ENCODE measurements at places on chromosomes 6 and 20.

GRCh38 chr6:39037707-39038106 is 10.9 kb upstream of the GLP1R start:
- no peak for DNase-seq

- DNase-seq, result no peak
Observed at GRCh38 chr6:168100011-168100802, 21.2 kb upstream of the FRMD1 start.

- DNase-seq, result no peak
Observed at GRCh38 chr6:143141442-143141841, 80.8 kb downstream of the AIG1 start.

GRCh38 chr20:25397821-25398220 is 7.2 kb upstream of the ABHD12 start:
- DNase-seq, result no peak

DNA sequence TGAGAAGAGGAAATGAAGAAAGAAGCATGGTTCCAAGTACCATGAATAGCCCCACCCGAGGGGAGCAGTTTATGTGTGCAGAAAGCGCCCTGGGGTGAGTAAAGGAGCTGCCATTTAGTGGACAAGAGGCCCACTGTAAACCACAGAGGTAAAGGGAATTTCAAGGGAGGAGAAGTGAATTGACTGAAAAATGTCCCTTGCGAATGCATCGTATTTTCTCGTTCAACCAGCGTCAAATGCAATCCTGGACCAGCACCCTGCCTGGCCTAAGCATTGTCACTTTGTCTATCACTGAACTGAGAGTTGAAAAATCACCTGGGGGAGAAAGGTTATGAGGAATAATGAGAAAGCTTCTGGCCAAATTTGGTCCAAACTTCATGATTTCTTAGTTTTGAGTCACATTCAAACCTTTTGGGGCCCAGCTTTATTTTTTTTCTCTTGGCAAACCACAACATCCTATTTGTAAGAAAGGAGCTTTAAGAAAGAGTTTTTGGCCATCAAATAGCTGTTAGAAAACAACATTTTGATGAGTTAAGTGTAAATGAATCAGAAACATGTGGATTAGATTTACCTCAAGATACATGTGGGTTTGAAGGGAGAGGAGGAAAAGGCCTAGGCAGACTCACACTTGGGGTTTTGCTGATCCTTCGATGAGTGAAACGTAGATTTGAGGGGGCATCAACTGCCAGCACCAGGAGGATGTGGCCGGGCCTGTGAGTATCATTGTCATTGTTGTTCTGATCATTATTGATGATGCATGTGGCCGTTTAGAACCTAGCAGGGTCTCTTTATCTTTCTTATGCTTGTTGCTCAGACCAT is 214.0 kb downstream of the CLIC5 start:
- no peak for DNase-seq

GRCh38 chr6:121666814-121667213 is 231.4 kb downstream of the GJA1 start:
- DNase-seq, result no peak

- no peak for DNase-seq
Observed at GRCh38 chr6:53647462-53648094, 18.0 kb downstream of the KLHL31 start.

GRCh38 chr6:32370505-32370904 is 1.2 kb downstream of the TSBP1 start:
- DNase-seq, result no peak

GRCh38 chr6:56549014-56549413 is 93.7 kb downstream of the DST start:
- DNase-seq, result no peak

DNA sequence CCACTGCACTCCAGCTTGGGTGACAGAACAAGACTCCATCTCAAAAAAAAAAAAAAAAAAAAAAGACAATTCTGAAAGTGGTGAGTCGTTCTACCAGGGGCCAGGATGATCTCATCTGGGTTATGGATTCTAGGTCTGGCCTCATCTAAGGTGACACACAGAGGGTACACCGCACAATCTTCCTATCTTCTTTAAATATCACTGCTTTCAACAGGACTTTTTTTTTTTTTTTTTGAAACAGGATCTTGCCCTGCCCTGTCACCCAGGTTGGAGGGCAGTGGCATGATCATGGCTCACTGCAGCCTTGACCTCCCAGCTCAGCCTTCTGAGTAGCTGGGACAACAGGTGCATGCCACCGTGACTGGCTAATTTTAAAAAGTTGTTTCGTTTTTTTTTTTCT is 67.7 kb downstream of the SLC16A10 start:
- no peak for DNase-seq

GRCh38 chr20:1875762-1876161 is 19.4 kb upstream of the SIRPA start:
- DNase-seq, result no peak

- DNase-seq, result no peak
Observed at GRCh38 chr6:139743664-139744437, 369.4 kb upstream of the CITED2 start.

DNA sequence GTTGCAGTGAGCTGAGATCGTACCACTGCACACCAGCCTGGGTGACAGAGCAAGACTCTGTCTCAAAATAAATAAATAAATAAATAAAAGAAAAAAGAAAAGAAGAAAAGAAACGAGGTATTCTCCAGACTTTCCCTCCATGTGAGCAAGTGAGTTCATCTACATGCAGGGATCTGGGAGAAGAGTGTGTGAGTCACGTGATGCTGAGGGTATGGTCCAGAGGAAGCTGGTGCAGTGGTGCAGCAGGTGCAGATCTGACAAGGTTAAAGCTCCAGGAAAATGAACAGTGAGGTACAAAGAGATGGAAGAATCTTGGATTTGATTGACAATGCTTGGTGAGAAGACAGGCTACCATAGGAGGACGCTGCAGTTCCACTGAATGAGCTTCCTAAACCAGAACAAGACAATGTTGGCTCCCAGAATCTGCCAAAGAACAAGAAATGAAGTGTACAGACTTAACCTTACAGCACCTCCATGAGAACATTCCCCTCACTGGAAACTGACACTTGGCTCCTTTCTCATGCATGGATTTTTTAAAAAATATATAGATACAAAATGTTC is 79.5 kb upstream of the BTBD3 start:
- DNase-seq, result no peak

DNA sequence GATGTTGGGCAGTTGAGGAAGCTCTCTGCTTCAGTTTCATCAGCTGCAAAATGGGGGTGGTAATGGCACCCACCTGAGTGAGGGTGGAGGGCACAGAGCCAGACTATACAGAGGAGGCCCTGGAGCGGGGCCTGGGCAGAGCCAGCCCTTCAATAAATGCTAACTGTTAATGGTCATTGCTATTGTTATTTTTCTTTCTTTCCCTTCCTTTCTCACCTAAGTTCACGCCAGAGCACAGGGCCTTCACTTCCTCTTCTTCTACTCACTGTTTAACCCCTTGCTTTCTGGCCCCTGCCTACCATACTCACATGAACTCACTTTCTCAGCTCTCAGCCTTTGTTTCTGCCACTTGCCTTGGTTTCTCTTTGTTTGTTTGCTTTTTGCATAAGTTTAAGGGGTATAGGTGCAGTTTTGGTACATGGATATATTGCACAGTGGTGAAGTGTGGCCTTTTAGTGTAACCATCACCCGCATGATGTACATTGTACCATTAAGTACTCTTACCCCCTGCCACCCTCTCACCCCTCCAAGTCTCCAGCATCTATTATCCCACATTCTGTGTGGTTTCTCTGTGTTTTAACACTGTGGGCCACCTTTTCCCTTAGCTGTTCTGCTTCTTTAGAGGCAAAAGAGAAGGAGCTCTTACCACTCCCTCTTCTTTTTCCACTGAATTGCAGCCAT is 7.5 kb upstream of the RREB1 start:
- DNase-seq, result no peak

- DNase-seq, result no peak
Observed at GRCh38 chr20:46056970-46057855, 28.2 kb downstream of the SLC12A5 start.

DNA sequence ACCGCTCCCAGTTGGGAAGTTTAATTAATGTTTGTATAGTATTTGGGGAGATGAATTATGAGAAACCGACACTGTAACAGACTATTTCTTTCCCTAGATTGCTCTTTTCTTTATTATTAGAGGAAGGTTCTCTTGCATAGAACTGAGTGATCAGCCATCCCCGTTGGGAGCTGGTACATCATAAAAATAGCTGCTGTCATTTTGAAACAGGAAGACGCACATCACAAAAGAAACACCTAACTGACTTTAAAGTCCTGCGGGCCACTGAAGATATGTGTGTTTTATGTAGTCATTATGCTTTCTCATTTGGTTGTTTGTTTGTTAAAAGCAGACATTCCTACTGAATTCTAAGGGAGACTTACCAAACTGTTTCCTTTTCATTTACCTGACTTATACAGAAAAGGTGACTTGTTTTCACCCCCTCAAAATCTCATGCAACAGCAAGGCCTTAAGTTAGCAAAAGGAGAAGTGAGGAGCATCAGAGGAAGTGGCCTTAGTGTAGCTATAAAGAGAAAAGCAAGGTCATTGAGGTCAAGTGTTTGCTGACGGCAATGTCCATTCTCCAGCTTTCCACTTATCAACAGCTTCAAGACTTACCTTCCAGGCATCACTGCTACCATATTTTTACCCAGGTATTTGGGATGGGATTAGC is 91.0 kb downstream of the PKHD1 start:
- no peak for DNase-seq

DNA sequence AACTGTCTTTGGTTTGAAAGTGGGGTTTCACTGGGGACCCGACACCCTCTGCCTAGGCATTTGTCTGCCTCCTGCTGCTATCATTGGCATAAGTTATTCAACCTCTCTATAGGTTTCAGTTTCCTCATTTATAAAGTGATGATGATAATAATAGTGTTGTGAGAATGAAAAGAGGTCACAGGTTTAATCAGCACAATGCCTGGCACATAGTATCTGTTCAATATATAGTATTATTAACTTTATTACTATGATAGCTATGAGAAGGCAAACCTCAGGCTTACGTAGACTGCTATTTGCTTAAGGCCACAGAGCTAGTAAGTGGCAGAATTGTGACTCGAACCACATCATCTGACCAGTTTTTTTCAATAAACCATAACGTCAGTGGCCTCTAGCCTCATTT is 256.8 kb downstream of the CDKAL1 start:
- DNase-seq, result no peak

GRCh38 chr20:14561741-14562221 is 224.4 kb upstream of the FLRT3 start:
- DNase-seq, result no peak

Data from stimulated activated CD4-positive, alpha-beta T cell treated with anti-CD3 and anti-CD28 coated beads, Interleukin-15, amount 100 ng/mL, for 1 hour (primary cell).